ENCODE measurements at places on chromosomes 12 and 14.

- no peak for DNase-seq
These were observed 22.4 kb downstream of the ERH start for GRCh38 chr14:69375722-69376121.

GRCh38 chr14:36450550-36450949 is 69.5 kb downstream of the NKX2-1 start:
- DNase-seq: no peak

DNA sequence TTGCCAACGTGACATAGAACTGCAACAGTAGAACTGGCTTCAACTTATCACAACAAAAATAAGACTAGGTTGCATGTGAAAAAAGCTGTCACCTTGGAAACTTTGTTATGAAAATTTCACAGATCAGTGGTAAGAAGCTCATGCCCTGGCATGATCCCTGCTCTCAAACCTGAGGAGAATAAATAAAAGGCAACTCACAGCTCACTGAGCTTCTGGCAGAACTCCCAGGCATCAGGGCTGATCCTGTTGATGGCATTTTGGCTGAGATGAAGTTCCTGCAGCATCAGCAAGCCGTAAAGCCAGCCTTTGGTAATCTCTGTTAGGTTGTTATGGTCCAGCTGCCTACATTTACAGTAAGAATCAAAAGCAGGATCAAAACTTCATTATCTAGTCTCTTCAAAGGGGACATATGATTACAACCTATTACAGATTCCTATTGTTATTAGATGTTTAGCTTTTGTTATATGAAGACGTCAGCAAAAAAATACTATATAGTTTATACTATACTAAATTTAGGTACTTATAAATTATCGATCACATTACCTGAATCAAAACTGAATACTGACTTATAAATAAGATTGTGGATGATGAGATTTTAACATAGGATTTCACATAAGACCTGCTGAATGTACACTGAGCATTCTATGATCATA is 32.0 kb downstream of the LRIG3 start:
- no peak for DNase-seq

DNA sequence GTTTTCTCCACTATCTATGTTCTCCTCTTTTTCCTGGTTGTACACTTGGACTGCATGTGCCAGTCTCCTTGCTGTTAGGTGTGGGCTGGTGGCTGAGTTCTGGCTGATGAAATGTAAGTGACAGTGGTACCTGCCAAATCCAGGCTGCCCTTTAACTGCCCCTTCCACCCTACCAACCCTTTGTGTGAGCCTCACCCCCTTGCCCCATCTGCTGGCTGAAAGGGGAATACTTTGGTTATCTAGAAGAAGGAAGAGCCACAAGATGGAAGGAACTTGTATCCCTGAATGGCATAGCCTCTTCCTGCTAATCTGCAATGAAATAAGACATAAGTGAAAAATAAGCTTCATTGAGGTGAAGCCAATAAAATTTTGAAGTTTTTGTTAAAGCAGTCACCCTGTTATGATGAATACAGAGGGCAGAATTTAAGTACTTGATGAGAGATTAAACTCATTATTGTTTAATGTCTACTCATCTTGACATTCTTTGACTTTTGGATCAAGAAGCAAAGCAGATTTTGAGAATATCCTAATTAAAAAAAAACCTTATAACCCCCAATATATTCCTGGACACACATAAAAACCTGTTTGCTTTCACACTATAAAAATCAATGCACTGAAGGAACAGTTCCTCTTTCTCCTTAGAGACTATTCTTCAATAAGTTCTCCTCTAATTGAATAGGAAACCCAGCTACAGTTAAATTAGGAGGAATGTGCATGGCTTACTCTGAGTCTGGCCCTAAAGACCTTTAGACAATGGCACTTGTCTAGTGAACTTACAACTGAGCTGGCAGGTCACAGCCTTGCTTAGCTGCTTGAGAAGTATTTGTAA is 262.6 kb upstream of the BTG1 start:
- no peak for DNase-seq

GRCh38 chr14:75738192-75738591 is 77.1 kb downstream of the TTLL5 start:
- DNase-seq: no peak

GRCh38 chr12:57741844-57742738 is 2.7 kb upstream of the TSPAN31 start:
- DNase-seq: peak; percentile 70

DNA sequence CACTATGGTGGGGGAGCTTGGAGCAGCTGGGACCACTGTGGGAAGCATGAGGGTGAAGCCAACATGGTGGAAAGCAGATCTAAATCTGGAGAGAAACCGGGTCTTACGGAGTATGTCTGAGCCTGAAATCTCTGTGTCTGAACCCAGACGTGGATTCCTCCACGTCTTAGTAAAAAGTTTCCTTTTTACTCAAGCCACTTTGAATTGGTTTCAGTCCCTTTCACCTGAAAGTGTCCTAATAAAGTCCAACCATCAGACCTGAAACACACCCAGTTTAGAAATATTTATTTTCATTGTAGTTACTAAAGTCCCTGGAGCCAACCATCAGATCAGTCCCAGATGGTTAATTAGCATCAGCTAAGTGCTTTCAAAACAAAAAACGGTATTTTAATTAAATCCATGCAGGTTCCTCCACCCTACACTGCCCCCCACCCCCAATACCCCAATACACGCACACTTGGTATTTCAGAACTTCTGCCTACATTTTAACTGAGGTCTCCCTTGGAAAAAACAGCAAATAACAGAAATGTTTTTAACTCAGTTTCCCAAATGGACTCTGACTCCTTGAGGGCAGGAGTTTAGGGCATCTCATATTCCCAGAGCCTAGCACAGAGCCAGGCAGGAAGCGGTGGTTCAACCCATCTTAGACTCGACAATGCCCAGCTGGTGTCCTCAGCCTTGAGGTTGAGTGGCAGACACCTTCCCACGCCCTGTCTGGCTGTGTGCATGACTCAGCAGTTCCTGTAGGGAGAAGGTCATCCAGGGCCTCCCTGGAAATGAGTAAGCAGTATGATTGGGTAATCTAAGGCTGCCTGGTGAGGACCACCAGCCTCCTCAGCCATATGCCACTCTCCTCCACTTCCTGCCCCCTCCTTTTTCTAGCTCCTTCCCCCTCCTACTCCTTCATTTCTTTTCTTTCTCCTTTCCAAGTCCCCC is 175.8 kb downstream of the TTC8 start:
- DNase-seq: peak; percentile 12

DNA sequence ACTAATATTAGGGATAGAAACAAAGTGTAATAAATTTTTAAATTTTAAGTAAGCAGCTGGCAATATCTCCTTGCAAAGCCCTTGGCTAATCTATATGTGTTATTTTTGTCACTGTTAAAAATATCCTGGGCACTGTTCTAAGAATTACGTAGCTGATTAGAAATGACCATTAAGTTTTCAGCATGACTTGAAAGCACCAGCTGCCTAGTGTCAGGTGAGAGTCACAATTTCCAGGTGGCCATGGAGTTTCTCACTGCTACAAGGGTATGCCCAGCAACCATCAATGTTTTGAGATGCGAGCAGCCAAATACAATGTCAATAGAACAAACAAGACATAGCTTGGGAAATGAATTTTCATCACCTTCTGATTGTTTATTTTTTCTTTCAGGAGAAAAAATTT is 23.3 kb upstream of the GYS2 start:
- DNase-seq: no peak

- DNase-seq: no peak
These were observed 661.2 kb downstream of the SLC16A7 start for GRCh38 chr12:60257063-60257462.

- DNase-seq: no peak
These were observed 9.8 kb upstream of the KCNA5 start for GRCh38 chr12:5033883-5034282.
